ENCODE measurements at places on chromosomes 12 and 14.

- no peak for DNase-seq
These were observed 53.1 kb downstream of the CCNK start for GRCh38 chr14:99534333-99534732.

GRCh38 chr14:84991021-84991420 is 538.9 kb upstream of the FLRT2 start:
- no peak for DNase-seq

DNA sequence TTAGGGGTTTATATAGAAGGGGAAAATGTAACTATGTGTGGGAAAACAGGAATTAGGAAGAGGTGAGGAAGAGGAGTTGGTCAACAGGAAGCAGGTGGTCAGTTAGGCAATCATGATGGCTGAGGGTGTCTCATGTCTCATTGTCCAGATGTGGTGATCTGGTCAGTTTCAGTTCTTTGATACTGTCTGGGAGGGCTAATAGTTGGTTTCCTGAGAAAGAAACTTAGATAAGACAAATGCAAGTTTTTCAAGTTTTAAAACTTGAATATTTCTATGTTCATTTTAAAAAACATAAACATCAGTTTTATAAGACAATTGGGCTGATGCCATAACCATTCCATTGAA is 1121.8 kb upstream of the USP15 start:
- DNase-seq: no peak

GRCh38 chr12:44889162-44889561 is 13.0 kb upstream of the NELL2 start:
- no peak for DNase-seq

GRCh38 chr14:32940711-32941667 is 2.3 kb downstream of the NPAS3 start:
- DNase-seq: no peak

- DNase-seq: no peak
These were observed 454.5 kb downstream of the BCAT1 start for GRCh38 chr12:24494401-24494800.

GRCh38 chr14:44612002-44612401 is 104.9 kb upstream of the FSCB start:
- no peak for DNase-seq

DNA sequence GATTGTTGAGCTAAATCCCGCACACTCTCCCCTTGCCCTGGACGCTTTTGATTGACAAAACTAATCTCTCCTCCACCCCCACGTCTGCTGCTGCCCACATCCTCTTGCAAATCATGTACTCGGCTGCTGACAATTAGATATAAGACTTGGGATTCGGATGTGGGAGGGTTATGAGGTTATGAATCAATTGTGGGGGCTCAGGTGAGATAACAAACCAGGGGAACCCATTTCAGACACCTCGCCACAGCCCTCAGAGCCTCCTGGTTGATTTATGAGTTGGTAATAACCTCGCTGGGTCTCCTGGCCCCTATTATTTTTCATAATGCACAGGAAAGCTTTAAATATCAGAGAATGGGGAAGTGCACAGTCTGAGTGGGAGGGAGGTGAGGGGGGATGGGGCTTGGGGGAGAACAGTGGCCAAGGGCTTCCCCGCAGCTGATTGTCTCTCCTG is 449.9 kb downstream of the DPF3 start:
- DNase-seq: no peak

DNA sequence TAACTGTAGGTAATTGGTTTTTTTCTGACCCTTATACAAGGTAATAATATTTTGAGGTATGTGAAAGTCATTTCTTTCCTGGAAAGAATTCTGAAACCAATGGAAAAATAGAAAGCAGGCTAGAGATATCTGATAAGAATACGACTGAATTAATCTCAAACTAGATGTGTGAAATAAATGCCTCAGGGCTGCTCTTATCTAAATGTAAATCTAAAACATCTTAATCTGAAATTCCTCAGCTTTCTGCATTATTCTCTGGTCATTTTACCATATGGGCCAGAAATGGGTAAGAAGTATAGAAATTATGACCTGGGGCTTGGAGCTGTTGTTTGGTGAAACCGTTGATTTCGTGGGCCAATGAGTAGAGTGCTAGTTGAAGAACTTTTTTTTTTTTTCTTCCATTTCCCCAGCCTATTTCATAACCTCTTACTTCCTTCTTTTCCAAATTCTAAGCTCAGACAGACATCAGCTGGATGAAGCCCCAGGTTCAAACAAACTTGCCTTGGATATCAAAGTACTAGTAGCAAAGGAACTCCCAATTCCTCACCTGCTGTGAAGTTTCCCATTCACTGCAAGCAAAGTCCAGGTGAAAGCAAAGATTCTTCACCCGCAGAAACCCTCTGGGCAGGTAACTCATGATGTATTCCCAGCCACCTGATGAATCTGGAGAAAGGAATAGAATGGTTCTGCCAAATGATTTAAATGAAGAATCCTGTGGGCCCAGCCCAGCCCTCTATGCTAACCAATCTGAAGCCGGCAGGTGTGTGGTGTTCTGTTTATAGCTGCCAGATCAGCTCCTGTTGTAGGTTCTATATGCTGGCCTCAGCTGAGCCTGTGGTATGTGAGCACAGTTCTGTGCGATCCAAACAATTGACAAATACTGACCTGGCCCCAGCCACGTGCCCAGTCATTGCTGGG is 9.7 kb upstream of the FOS start:
- no peak for DNase-seq

DNA sequence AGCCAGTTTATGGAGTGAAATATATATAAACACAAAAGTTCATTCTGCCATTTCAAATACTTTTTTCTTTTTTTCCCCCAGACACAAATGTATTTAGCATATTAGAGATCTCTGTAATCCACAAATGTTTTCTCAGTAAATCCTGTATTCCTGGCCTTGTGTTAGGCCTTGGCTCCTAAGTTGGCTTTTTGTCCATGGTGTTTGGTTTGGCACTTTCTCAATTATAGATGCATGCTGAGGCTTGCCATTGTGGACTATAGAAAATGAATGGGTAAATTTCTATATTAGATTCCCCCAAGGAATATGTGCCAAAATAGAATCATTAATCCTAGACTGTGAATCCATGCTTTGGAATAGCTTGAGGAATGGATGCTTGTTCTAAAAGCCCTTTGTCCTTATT is 17.0 kb downstream of the RIC8B start:
- no peak for DNase-seq

DNA sequence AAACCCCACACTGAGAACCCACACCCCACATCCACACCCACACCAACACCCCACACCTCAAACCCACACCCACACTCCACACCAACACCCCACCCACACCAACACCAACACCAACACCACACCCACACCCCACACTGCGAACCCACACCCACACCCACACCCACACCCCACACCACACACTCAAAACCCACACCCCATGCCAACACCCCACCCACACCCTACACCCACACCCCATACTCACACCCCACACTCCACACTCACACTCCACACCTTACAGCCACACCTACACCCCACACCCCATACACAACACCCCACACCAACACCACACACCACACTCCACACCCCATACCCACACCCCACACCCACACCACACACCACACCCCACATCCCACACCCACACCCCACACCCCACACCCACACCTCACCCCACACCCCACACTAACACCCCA is 38.0 kb downstream of the TMEM120B start:
- no peak for DNase-seq

- no peak for DNase-seq
These were observed at the start of gene SYCP3 for GRCh38 chr12:101738920-101739665. Gene SYCP3 (minus strand): TSS chr12:101739462. CDS start chr12:101737935, 1,527 bp downstream.

DNA sequence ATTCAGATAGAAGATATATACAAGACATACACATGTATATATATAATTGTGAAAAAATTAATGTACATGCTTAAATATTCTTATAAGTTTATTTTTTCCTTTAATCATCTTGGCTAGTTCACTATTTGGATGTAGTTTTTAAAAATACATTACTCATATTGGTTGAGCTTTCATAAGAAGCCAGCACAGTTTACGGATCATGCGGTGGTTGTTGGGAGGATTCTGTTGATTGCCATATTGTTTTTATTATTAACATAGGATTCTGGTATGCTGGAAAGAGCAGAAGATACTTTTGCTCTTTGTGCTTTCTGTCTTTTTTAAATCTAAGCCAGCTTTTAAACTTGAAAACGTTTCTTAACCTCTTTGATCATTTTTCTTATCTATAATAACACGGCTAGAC is 163.4 kb downstream of the OTOGL start:
- DNase-seq: no peak

GRCh38 chr12:32435921-32436705 is 36.8 kb downstream of the FGD4 start:
- no peak for DNase-seq

DNA sequence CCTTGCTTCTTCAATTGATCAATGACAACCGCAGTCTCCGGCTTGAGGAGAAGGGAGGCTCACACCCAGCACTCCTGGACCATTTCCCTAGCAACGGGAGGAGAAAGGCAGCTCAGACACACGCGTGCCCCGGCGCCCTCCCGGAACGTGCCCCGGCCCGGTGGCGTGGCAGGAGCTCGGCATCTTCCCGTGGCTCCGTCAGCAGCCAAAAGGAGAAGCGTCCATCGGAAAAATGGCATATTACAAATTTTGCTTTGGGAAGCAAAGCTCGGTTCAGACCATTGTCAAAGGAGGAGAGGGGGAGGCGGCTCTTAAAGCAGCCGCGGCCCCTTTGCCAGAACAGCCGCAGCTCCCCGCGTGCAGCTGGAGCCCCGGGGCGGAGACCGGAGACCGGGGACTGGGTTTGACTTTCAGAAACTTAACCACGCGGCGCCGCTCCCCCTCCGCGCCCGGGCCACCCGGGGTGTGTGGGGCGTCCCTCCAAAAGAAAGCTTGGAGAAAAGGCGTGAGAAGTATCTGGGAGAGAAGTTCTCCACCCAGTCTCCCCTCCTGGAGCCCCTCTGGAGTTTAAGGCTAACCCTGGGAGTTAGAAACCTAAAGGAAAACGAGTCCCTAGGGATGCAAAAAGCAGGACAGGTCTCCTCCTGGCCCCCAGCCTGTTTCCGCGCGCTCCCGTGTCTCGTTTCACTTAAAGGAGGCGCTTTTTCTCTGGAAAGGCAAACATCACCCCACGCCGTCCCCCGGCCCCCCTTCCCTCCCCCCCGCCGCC is 545 bp downstream of the PPFIA2 start:
- DNase-seq: no peak

DNA sequence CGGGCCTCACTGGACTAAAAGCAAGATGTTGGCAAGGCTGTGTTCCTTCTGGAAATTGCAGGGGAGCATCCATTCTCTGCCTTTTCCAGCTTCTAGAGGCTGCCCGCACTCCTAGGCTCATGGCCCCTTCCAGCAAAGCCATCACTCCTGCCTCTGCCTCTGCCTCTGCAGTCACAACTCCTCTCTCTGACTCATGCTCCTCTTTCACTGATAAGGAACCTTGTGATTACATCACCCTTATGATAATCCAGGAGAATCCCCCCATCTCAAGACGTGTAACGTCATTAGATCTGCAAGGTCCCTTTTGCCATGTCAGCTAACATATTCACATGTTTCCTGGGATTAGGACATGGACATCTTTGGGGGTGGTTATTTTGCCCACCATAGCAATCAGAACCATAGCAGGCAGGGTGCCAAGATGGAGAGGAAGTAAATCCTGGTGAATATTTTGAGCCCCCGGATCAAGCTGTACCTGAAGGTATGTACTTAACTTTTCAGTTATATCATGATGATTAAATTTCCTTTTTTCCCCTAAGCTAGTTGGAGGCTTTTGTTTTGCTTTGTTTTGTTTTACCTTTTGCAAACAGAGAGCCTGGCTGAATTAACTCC is 123.6 kb downstream of the SCARB1 start:
- no peak for DNase-seq

- DNase-seq: no peak
These were observed 71.7 kb upstream of the ANO2 start for GRCh38 chr12:6016756-6017155.

- DNase-seq: no peak
These were observed 67.3 kb upstream of the HOXC13 start for GRCh38 chr12:53871367-53871766.

- no peak for DNase-seq
These were observed 18.2 kb downstream of the SYNDIG1L start for GRCh38 chr14:74407801-74408154.

DNA sequence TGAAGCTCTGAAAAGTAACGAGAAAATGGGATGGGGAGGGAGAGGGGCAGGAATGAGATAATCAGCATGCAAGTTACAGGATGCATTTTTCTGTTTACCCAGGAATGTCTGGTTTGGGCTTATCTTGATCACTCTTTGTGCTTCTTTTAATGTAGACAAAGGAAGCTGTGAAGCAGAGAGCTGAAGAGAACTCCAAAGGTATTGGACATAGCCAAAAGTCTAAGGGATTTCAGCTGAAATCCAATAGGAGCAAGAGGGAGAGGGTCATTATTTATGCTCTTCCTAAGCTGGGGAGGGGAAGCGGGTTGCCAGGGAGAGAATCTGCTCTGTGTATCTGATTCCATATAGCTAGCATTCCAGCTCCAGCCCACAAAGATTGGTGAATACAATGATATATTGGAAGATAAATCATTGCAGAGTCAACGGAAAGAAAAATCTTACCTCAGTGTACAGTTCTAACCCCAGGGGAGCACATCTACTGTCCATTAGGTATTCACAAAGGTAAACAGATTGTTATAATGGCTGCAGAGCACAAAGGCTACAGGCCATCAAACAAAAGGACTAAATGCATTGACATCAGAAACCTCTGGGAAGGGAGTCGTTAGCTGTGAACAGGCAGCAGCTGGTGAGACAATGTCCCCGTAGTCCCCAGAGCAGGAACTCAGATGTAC is 61.0 kb upstream of the PELI2 start:
- no peak for DNase-seq

DNA sequence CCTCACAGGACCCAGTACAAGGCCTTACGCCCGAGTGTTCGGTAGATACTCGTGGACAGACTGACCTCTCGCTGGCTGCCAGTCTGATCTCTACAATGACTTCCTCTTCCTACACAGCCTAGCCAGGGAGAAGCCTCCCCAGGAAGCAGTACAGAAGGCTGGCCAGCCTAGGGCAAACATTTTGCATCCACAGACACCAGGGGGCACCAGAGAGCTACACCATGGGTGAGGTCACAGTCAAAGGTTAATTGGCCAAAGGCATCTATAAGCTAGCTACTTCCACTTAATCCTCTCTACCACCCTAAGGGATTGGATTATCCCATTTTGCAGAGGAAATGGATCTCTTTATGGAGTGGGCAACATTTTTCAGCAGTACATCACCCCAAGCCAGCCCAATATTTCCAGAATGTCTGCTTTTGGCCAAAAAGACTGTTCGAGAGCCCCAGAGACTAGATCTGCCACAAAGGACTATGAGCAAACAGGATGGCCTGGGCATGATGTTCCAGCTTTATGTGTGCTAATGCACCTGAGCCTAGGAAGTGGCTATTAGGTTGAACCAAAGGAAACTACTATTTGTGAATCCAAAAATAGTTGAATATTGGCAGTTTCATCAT is 14.6 kb upstream of the PNMA1 start:
- peak; percentile 77 for DNase-seq

GRCh38 chr14:37452323-37452722 is 142.7 kb downstream of the FOXA1 start:
- no peak for DNase-seq

GRCh38 chr14:23660290-23661226 is 24.4 kb downstream of the DHRS2 start:
- no peak for DNase-seq

- no peak for DNase-seq
These were observed 111.3 kb downstream of the SYNE2 start for GRCh38 chr14:63964113-63964512.

GRCh38 chr14:56903304-56903969 is 93.2 kb upstream of the OTX2 start:
- no peak for DNase-seq
